NCI-H1930 (cell line): ENCODE measurements at places on chromosomes 3 and 15.

DNA sequence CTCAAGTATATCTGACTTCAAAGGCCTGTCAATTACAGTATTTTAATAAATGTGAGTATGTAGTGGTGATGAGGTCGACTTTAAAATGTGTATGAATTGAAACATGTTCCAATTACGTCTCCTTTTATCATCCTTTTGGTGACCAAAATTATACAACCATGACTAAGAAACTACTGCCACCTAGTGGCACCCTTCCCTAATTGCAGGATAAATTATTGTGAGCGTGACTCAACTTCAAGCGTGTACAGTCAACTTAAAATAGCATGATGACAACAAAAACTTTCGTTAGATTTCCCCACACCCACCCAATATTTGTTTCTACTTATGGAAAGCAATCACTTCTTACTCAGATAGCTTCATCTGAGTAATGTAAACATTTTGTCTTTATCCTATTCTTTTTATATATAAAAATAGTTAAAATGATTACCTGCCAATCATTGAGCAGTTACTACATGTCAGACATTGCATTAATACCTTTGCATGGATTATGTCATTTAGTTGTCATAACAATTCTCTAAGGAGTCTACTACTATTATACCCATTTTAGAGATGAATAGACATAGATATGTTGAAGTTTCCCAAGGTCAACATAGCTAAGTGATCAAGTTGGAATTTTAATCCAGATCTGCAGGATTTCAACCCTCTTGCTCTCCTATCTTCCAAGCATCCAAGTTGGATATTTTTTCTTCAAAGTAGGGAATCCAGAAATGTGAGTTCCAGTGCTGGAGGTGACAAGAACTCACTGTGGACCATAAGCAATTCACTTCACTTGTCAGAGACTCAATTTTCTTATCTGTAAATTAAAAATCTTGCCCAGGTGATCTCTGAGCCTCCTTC, 106.0 kb downstream of the MEX3B start:
- DNase-seq: no peak

DNA sequence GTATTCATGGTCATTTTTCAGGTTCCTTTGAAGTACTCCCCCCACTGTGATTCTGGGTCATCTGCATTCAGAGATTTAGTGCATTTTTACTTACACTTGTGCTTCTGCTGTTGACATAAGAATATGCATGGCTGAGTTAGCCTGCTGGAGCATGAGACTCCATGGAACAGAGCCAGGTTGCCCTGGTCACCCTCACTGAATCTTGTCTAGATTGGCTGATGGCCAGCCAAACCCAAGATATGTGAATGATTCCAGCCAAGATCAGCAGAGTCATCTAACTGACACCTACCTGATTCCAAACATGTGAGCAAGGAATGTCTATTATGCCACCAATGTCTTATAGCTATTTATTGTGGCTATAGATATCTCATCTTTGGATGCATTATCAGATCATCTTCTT, 25.1 kb downstream of the DTWD1 start:
- DNase-seq: no peak

- peak; percentile 14 for DNase-seq
These were observed 106.7 kb upstream of the TNIK start for GRCh38 chr3:171566803-171567422.

- no peak for DNase-seq
These were observed 117.5 kb downstream of the APBA2 start for GRCh38 chr15:29003191-29003839.

- DNase-seq: no peak
These were observed 115.1 kb downstream of the HERC1 start for GRCh38 chr15:63718590-63719035.

- DNase-seq: no peak
These were observed 773 bp downstream of the LINGO1 start for GRCh38 chr15:77631745-77632533.

GRCh38 chr3:147393261-147393942, 12.9 kb downstream of the ZIC4 start:
- DNase-seq: peak; percentile 72

DNA sequence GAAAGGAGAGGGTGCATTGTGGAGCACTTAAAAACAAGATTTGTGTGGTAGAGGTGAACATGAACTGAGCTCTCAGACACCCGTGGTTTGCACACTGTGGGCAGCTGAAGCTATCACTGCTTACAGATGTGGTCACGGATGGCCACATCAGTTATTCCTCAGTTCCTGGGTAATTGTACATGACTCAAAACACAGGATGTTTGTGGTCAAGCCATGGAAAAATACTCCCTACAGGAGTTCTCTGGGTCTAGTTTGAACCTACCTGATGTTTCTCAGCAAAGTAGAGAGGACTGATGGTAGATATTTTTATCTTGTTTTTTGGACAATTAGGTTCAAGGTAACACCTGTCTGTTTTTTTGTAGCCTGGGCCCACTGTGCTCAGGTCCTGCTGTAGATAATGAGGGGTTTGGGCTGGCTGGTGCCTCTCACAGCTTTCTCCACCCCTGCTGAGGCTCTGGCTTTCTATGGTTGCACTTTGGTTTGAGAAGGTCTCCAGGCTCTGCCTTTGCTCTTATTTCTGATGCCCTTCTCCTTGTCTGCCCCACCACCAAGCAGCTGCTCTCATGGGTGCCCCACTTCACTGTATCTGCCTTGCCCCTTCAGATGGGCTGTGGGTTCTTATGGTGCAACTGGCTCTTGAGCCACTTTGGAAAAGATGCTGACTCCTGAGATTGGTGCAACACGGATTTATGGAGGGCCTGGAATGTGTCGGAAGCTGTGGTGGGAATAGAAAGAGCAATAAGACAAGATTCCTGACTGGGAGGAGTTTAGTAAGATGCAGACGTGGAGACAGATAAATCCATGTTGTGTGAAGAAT, 40.1 kb downstream of the CDCP1 start:
- DNase-seq: no peak

- no peak for DNase-seq
These were observed 835 bp upstream of the GMPPB start for GRCh38 chr3:49724586-49724985.

- no peak for DNase-seq
These were observed 120.0 kb upstream of the ST8SIA2 start for GRCh38 chr15:92273723-92274122.

GRCh38 chr3:153052096-153052460, 109.9 kb upstream of the RAP2B start:
- DNase-seq: no peak

- no peak for DNase-seq
These were observed 60.5 kb upstream of the PRR23C start for GRCh38 chr3:139105154-139105702.

DNA sequence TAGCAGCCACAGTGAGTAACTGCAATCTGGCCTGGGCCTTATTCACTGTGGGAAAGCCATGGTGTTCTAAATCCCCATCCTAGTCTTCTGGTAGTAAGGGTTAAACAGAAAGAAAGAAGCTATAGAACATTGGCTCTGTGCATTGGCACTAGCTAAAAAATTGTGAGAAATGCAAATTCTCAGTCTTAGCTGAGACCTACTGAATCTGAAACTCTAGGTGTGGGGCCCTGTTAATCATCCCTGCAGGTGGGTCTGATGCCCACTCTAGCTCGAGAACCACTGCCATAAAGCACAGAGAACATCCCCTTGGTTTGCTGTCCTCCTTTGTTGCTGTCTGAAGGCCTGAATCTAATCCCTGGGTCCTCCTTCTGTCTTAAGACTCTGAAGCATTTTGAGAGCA, 59.3 kb downstream of the MEIS2 start:
- DNase-seq: no peak

- no peak for DNase-seq
These were observed 194.4 kb upstream of the GBE1 start for GRCh38 chr3:81955878-81956277.

- DNase-seq: peak; percentile 75
These were observed 47.6 kb downstream of the SHOX2 start for GRCh38 chr3:158058495-158059130.

DNA sequence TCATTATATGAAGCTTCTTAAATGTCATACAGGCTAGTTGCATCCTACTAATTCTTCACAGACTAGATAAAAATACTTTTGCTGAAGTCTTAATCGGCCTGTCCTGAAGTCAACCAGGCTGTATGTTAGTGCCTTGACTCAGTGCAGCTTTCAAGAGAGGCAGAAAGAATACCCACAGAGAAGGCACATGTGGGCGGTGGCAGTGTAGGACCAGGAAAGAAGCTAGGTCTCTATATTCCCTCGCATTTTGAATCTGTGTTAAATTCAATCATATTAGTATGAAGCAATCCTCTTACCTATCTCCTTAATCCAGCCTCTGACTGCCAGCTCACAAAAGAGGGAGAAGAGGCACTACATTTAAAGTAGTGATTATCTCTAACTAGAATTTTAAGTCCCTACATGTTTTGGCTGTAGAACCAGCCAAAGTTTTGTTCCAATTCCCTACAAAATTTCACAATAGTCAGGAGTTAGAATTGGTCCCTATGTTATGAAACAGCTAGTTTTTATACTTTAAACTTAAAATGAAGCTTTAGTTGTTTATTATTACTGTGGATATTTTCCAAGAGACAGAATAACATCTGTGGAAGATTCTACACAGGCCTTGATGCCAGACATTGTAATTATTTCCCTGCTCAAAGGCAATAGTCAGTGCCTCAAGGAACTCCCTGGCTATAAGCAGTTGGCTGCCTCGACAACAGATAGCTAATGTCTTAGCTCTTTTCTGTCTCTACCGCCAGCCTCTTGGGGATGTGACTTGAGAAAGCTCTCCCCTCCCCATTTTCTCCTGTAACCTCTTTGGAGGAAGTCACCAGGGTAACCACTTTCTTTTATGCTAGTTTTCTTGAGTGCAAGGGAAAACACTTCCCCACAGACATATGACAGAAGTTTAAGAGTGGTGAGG, 31.9 kb downstream of the CRTC3 start:
- no peak for DNase-seq

- no peak for DNase-seq
These were observed 5.7 kb downstream of the STIMATE start for GRCh38 chr3:52891615-52892081.

- no peak for DNase-seq
These were observed 60.3 kb downstream of the B3GNT5 start for GRCh38 chr3:183313351-183313750.

DNA sequence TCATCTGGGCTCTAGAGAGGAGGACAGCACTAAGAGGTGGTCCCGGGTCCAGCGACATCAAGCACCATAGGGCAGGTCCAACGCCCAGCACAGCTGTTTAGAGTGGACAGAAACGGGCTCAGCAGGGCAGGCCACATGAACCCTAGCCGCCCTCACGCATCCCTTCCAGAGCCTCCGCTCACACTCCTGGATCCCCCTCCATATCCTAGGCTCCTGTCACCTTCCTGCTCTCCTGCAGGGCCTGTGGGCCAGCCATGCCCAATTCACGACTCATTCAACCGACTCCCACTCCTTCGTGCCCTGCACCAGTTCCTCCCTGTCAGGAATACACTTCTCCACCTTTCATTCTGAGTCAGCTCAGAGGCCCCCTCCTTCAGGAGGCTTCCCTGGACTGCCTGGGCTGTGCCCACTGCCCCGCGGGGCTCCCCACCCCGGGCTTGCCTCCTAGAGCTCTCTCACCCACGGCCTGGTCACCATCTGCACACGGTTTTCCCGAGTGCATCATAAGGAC, 90.2 kb downstream of the LINGO1 start:
- DNase-seq: no peak

DNA sequence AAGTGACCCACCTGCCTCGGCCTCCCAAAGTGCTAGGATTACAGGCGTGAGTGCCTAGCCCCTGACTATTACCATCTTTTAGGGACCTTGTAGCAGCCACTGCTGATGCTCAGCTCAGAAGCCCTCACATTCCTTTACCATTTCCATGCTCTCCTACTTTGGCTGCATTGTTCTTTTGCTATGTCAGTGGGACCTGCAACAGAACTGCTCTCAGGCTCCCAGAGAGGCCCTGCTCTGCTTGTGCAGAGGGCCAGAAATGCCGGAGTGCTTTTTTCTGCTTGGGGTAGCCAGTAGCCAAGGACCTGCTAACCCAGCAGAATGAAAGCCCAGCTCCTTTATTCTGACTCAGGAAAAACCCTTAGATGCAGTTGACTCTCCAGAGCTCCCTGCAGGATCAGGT, 18.3 kb upstream of the PROK2 start:
- DNase-seq: no peak

DNA sequence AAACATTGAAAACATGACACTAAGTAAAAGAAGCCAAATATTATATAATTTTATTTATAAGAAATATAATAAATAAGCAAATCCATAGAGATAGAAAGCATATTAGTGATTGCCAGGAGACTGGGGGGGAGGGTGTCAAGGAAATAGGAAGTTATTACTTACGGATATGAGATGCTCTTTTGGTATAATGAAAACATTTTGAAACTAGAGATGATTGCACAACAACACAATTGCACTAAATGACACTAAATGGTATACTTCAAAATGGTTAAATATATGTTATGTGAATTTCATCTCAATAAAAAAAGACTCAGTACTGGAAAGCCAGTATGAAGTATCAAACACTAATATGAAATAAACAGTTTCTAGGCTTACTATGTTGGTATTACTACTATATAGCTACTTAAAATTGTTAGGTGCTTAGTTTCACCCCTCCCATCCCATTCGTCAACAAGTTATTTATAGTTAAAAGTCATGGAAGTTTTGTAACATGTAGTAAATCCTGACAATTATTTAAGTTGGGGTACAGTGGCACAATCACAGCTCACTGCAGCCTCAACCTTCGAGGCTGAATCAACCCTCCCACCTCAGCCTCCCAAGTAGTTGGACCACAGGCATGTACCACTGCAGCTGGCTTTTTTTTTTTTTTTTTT, 43.7 kb downstream of the STAG1 start:
- no peak for DNase-seq

DNA sequence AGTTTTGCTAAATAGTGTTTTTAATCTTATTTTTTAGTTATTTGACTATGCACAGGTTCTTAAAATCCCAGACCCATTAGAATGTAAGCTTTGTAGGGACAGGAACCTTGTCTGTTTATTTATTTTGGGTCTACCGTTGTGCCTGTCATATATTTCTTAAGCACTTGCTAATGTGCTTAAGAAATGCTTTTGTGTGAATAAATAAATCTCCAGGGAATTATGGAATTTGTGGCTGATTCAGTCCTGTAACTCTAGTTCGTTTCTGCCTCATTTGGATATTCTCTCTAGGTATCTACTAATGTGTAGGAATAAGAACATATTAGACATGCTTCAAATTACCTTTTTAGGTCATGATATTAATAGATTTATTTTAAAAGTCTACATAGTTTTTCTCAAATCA, 161.6 kb downstream of the LPP start:
- no peak for DNase-seq

DNA sequence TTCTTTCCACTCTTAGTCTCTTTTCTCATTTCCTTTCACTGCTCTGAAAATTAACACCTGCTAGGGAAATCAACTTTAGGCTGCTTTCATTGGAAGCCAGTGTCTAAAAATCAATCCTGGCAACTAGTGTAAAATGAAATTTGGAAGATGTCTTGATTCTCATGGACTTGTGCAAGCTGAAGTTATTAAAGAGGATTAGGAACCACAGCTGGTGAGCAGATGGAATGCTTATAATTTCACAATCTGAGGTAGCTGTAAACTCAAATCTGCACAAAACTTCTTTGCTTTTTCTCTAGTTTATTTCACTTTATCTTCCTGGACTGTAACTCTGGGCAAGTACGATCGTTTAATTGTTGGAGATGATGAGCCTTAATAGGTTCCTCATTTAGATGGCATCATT, 175.6 kb downstream of the GHSR start:
- no peak for DNase-seq
